ENCODE measurements at places on chromosomes 13 and 19. TPM values are rescaled to one million over a fixed set of nuclear protein-coding genes. Genes with fewer than 3 reads are reported as not detected.

- no peaks in the 10 kb centered on the region for H3K36me3 ChIP-seq
- no peaks in the 10 kb centered on the region for H3K27me3 ChIP-seq
- H3K4me3 ChIP-seq, result no peak overlapping the region
- H3K4me1 ChIP-seq, result no peaks in the 10 kb centered on the region
- no peak for DNase-seq
Observed at GRCh38 chr13:64186503-64187250, 2771.0 kb upstream of the PCDH20 start.

LILRA6 gene
- 0.18 TPM for total RNA-seq

DNA sequence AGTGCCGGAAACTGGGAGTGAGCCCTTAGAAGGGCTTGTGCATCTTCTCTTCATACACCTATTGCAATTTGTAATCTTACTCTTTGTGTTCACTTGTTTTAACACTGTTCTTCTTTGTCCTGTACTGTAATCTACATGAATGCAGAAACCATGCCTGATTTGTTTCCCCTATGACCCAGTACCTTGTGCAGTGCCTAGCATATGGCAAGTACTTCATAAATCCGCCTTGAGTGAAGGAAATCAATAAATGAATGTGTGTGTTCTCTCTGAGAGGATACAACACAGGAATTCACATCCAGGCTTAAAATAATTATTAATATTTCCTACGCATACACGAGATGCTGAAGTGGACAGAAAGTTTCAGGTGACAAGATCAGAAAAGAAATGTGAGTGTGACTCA, 172.6 kb downstream of the GPC6 start:
- H3K27me3 ChIP-seq, result no peaks in the 10 kb centered on the region
- H3K4me3 ChIP-seq, result no peak overlapping the region
- no peaks in the 10 kb centered on the region for H3K36me3 ChIP-seq
- H3K4me1 ChIP-seq, result no peaks in the 10 kb centered on the region
- no peak overlapping the region for H3K27ac ChIP-seq
- DNase-seq, result no peak

- no peak overlapping the region for H3K4me3 ChIP-seq
- no peaks in the 10 kb centered on the region for H3K36me3 ChIP-seq
- no peak for DNase-seq
- no peak overlapping the region for H3K27ac ChIP-seq
- peaks cover 21% of the 10 kb centered on the region for H3K4me1 ChIP-seq
Observed at GRCh38 chr19:55285229-55285890, 1.6 kb downstream of the BRSK1 start.

GRCh38 chr13:79658333-79658975, 177.5 kb downstream of the NDFIP2 start:
- no peaks in the 10 kb centered on the region for H3K27me3 ChIP-seq
- no peak overlapping the region for H3K27ac ChIP-seq
- DNase-seq, result no peak
- no peaks in the 10 kb centered on the region for H3K4me1 ChIP-seq
- no peaks in the 10 kb centered on the region for H3K36me3 ChIP-seq

BSG gene
- 207 TPM for total RNA-seq

ATG4D gene
- total RNA-seq, result 46.9 TPM

GRCh38 chr13:31945202-31945961, 86.2 kb upstream of the FRY start:
- peaks cover 6% of the 10 kb centered on the region for H3K27me3 ChIP-seq
- DNase-seq, result no peak
- H3K4me3 ChIP-seq, result no peak overlapping the region

UNC13A gene
- total RNA-seq, result 0.03 TPM

- no peaks in the 10 kb centered on the region for H3K4me1 ChIP-seq
- peaks cover 2% of the 10 kb centered on the region for H3K36me3 ChIP-seq
- no peak overlapping the region for H3K27ac ChIP-seq
Observed at GRCh38 chr13:95153647-95154412, 147.4 kb downstream of the ABCC4 start.

- H3K27me3 ChIP-seq, result no peaks in the 10 kb centered on the region
- peaks cover 39% of the 10 kb centered on the region for H3K4me1 ChIP-seq
- peaks cover 28% of the 10 kb centered on the region for H3K36me3 ChIP-seq
- peak overlapping the region; percentile 70 for H3K27ac ChIP-seq
- H3K4me3 ChIP-seq, result peak overlapping the region; percentile 54
- no peak for DNase-seq
Observed at GRCh38 chr13:73715911-73716510, 418.2 kb downstream of the KLF12 start.

SULT2A1 gene
- total RNA-seq, result not detected

- H3K36me3 ChIP-seq, result no peaks in the 10 kb centered on the region
- no peaks in the 10 kb centered on the region for H3K27me3 ChIP-seq
- DNase-seq, result no peak
- no peak overlapping the region for H3K4me3 ChIP-seq
Observed at GRCh38 chr13:75055296-75055695, 426.7 kb downstream of the TBC1D4 start.

DNA sequence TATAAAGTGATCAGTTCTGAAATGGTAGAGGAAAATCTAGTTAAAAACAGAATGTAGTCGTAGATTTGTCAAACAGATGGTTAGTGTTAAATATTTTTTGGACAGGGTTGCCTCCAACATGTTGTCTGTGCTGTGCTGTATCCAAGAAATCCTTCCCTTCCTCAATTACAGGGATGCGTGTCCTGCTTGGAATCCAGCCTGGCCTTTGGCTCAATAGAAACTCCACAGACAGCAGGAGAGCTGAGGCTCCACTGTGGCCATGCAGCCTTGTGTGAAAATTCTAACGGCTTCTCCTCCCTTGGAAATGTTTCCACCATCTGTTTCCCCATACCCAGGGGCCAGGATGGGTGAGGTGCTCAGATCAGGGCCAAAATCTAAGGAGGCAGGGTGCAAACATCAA, 67.7 kb upstream of the USP29 start:
- H3K27me3 ChIP-seq, result no peaks in the 10 kb centered on the region
- H3K36me3 ChIP-seq, result no peaks in the 10 kb centered on the region
- H3K4me3 ChIP-seq, result no peak overlapping the region
- no peaks in the 10 kb centered on the region for H3K4me1 ChIP-seq
- no peak for DNase-seq

TMPRSS9 gene
- not detected for total RNA-seq

ADAMTSL5 gene
- total RNA-seq, result 2.8 TPM

GRCh38 chr13:90302107-90302506, 1045.4 kb upstream of the MIR17HG start:
- no peaks in the 10 kb centered on the region for H3K4me1 ChIP-seq
- H3K4me3 ChIP-seq, result no peak overlapping the region
- no peak overlapping the region for H3K27ac ChIP-seq
- H3K36me3 ChIP-seq, result no peaks in the 10 kb centered on the region

DNA sequence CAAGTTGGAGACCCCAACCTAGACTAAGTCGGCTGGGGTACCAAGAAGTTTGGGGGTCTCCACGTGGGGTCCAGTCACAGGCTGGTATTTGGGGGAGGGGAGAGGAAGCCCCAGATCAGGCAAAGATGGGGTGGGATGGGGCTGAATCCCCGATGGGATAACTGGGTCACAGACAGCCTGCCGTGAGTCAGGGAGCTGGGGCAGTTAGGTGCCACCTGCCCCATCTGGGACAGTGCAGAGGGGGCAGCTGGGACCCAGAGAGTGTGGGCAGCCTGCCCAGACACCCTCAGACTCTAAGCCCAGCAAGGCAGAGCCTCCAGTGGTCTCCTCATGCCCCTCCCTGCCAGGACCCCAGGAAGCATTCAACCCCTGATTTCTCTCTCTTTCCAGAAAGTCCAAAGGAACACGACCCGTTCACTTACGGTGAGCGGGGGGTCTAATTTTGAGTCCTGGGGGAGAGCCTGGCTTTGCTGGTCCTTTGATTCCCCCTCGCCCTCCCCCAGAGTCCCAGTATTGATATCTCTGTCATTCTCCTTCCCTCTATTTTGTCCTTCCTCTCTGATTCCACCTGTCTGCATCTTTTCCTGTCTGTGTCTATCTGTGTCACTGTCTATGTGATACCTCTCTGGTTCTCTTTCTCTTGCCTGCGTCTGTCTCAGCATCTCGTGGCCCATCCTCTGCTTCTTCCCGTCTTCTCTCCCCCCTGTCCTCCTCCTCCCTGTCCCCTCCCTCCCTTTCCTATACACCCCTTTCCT, 1.8 kb downstream of the FXYD1 start:
- H3K27me3 ChIP-seq, result peaks cover 32% of the 10 kb centered on the region
- H3K4me3 ChIP-seq, result no peak overlapping the region
- H3K4me1 ChIP-seq, result peaks cover 42% of the 10 kb centered on the region
- no peaks in the 10 kb centered on the region for H3K36me3 ChIP-seq
- no peak overlapping the region for H3K27ac ChIP-seq
- DNase-seq, result no peak

DNA sequence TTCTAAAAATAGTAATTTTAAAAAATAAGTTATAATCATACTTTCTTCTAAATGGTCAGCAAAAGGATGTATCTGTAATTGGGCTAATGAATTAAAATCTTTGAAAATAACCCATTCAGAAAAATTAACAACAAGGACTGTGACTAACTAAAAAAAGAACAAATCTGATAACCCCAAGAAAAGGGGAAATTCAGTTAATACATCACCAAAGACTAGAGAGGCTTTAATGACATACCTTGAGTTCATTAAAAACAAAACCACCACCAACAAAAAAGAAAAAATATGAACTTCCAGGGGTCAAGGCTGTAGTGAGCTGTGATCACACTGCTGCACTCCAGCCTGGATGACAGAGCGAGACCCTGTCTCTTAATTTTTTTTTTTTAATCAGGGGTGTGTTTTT, 121.8 kb downstream of the TBC1D4 start:
- DNase-seq, result no peak
- H3K27me3 ChIP-seq, result no peaks in the 10 kb centered on the region
- H3K4me3 ChIP-seq, result no peak overlapping the region
- no peaks in the 10 kb centered on the region for H3K36me3 ChIP-seq

CYP4F11 gene
- not detected for total RNA-seq

DNA sequence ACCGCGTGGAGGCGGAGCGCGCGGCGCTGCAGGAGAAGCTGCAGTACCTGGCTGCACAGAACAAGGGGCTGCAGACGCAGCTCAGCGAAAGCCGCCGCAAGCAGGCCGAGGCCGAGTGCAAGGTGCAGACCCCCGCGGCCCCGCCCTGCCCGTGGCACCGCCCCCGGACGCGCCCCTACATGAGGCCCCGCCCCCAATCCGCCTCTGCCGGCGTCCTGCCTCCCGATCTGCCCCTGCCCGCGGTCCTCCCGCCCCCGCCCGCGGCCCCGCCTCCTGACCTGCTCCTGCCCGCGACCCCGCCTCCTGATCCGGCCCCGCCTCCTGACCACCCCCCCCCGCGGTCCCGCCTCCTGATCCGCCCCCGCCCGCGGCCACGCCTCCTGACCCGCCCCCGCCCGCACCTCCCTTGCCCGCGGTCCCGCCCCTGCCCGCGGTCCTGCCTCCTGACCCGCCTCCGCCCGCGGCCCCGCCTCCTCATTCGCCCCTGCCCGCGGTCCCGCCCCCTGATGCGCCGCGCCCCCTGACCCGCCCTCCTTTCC, 11.7 kb downstream of the PRR36 start:
- H3K4me3 ChIP-seq, result peak overlapping the region; percentile 48
- no peak overlapping the region for H3K27ac ChIP-seq
- DNase-seq, result peak; percentile 74
- H3K4me1 ChIP-seq, result peaks cover 12% of the 10 kb centered on the region
- peaks cover 40% of the 10 kb centered on the region for H3K27me3 ChIP-seq

- no peak overlapping the region for H3K4me3 ChIP-seq
- no peak for DNase-seq
- no peaks in the 10 kb centered on the region for H3K36me3 ChIP-seq
- peaks cover 8% of the 10 kb centered on the region for H3K4me1 ChIP-seq
Observed at GRCh38 chr19:51144482-51145045, 2.5 kb downstream of the SIGLEC7 start.

DNA sequence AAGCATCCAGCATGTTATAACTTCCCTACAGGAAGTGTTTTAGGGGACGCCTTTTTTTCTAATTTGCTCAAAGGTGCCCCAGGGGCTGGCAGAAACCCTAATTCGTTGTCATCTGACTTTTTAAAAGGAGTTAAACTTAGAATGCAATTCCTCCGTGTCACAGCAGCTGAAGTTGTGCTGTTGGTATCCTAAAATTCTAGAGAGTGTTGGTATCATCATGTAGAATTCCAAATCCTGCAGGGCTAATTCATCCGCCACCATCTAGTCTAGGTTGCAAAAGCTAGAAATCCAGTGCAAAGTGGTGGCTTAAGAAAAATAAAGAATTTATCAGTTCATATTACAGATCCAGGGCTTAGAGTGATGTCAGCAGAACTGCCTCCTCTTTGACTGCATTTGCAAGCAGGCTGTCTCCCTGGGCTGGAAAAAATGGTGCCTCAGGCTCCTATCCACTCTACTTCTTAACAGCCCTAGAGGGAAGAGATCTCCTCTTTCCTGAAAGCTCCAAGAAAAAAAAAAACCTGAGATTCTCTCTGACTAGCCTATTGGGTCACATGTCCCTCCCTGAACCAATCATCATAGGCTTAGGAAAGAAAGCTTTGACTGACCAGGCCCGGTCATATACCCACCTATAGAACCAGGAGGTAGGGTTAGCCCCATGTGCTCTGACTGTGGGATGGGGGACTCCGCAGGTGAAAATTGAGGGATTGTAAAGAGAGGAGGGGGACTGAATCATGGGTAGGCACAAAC, 73.0 kb downstream of the MAP4K1 start:
- H3K36me3 ChIP-seq, result peaks cover 1% of the 10 kb centered on the region
- H3K27me3 ChIP-seq, result peaks cover 3% of the 10 kb centered on the region
- no peak for DNase-seq
- H3K4me3 ChIP-seq, result no peak overlapping the region

- no peak overlapping the region for H3K4me3 ChIP-seq
- no peak for DNase-seq
- no peaks in the 10 kb centered on the region for H3K4me1 ChIP-seq
- no peaks in the 10 kb centered on the region for H3K27me3 ChIP-seq
- H3K27ac ChIP-seq, result no peak overlapping the region
Observed at GRCh38 chr13:72505376-72505775, 222.1 kb downstream of the MZT1 start.

GRCh38 chr13:99299920-99300341, 7.3 kb downstream of the GPR183 start:
- H3K36me3 ChIP-seq, result peaks cover 45% of the 10 kb centered on the region
- no peaks in the 10 kb centered on the region for H3K27me3 ChIP-seq

DNA sequence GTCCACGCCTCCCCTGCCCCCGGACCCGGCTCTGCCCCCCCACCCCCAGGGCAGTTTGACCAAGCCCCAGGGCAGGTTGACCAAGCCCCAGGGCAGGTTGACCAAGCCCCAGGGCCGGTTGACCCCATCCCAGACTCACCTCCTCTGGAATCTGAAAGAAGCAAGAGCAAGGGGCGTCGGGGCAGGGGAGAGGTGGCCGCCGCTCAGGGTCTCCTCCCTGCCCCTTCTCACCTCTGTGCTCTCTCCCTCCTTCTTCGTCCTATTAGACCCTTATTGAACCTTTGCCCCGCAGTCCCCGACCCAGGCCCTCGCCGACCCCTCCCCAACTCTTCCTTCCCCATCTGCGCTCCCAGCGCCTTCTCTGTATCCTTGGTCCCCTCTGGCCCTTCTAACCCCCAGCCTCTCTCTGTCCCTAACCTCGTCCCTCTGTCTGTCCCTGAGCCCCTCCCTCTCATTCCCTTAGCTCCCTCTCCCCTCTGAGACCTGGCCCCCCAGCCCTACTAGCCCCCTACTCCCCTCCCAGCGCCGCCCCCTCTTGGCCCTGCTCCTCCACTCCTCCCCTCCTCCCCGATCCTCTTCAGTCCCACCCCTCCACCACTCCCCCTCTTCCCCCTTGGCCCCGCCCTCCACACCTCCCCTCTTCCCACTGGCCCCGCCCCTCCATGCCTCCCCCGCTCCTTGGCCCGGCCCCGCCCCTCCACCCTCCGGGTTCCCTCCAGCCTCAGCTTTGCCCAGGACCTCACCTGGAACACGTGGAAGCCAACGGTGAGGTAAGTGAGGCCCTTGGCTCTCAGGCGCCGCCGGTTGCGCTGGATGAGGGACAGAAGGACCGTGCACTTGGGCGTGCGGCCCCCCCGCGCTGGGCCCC, 7.6 kb downstream of the CAPN12 start:
- peaks cover 14% of the 10 kb centered on the region for H3K36me3 ChIP-seq
- H3K4me1 ChIP-seq, result peaks cover 60% of the 10 kb centered on the region
- peak overlapping the region; percentile 55 for H3K4me3 ChIP-seq
- H3K27me3 ChIP-seq, result peaks cover 4% of the 10 kb centered on the region
- DNase-seq, result peak; percentile 75
